ENCODE measurements at places on chromosomes 3 and 15.

GRCh38 chr15:89837134-89837829, 22.6 kb upstream of the ANPEP start:
- no peak for DNase-seq

GRCh38 chr15:42796955-42797782, 60.2 kb upstream of the CDAN1 start:
- DNase-seq, result no peak

DNA sequence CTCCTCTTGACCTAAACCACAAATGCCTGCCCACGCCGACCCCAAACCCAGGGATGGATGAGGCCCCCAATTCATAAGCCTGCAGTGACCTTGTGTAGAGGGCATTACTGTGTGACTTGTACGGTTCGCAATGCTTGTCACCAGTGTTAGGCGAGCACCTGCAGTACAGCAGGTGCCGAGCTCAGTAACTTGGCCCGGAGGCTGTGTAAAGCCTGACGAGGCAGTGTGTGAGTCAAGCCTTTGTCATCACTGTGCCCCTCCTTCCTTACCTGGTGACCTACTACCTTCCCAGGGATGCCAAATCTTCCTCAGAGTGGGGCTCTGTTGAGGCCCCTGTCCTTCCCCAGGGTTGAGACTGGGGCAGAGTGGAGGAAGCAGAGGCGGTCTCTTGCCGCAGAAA, 37.2 kb upstream of the TMEM115 start:
- no peak for DNase-seq

DNA sequence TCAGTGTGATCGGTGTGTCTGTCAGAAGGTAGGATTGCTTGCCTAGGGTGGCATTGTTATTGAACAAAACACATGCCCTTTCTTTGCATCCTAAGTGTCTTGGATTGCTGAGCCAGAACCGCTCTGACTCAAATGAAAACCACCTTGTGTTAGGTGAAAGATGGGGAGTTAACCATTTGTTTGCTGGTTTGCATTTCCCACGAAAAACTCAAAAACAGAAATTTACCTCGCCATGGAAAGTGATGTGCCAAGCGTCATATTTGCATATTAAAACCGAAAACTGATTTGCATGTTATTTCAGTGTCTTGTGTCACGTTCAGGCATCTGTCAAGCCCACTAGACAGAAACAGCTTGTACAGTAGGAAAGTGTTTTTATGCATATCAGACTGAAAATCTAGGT, 474.6 kb upstream of the TPRG1 start:
- DNase-seq, result no peak

DNA sequence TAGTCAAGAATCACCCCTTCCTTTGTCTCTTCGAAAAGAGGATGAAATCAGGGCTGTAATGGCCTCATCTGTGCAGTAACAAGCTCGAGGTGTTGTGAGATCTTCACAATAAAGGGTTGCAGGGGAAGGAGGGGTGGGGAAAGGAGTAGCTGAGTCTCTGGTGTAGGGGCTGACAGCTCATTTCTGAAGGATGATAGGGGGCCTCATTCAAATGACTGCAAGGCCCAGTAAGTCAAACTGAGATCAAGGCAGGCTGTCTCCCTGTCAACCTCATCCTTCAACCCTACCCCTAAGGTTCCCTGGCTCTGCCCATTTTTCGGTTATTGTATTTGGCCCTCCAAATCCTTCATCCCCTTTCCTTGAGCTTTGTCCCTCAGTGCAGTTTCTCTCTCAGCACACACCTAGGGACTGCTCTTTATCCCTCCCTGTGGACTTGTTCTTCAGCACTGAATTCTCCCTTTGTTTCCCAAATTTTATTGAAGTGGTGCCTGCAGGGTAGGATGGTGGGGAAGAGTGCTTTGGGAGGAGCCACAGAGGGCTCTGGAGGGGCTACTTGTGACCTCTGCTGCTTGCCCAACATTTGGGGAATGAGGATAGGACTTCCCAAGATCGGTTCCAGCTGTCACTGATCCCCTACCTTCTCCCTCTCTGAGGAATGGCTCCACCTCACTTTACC, 38.1 kb downstream of the ZNF589 start:
- no peak for DNase-seq

GRCh38 chr3:100263583-100263982, 2.8 kb downstream of the TBC1D23 start:
- no peak for DNase-seq

DNA sequence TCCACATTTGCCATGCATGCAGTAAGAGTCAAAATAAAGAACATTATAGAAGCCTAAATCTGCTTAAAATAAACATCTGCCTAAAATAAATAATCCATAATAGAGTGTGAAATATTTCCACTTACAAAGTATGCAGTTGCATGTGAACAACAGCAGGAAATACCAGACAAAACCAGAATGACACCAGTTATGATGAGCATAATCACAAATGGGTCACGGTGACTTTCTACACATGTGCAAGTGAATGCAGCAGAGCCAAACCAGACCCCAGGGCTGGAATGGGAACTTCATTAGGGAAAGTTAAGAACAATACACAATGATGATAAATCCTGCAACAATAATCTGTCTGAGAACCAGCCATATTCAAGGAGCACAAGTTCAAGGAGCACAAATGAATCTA, 615.5 kb downstream of the ROBO2 start:
- DNase-seq, result no peak

GRCh38 chr15:75076277-75076676, 52.9 kb downstream of the PPCDC start:
- DNase-seq, result no peak

- no peak for DNase-seq
Observed at GRCh38 chr15:101618851-101619614, 33.1 kb downstream of the TM2D3 start.

DNA sequence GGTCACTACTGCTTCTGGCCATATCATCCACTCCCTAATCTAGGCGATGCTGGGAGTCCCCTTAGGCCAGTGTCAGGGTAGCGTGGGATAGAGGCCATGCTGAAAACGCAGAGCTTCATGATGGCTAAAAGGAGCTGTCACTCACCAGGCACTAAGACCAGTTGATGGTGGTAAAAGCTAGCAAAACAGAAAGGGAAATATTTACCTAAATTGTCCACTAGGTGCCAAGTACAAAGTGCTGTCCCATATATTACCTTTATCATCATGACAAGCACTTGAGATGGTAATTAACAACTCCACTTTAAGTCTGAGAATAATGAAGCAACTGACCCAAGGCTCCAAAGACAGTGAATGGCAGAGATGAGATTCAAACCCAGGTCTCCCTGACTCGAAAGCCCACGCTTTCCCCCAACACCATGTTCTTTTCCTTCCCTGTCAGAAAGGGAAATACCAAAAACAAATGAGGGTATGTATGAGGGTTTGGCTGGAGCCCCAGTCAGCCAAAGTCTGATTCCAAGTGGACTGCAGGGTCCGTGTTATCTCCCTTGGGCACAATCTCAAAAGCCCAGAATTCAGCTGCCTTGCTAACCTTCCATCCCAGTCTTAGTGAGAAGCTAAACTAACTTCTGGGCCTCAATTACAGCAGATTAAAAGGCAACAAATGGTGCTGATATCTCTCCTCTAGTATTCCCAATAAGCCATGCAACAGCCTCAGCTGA, 84.7 kb downstream of the RBPMS2 start:
- DNase-seq, result no peak

DNA sequence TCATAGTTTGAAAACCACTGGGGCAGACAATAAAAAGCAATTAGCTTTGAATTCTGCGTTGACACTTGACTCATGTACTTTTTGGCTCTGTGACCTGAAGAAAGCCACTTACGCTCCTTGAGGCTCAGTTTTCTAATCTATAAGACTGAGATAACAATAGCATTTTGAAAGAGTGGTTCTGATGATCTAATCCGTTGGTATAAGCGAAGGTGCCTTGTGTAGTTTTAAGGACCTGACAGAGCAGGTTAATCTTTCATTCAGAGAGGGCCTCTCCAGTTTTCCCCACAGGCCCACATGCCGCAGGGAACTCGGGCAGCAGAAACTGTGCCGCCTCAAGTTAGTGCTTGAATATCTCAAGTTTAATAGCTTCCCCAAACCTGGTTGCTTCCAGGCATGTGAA, 306.0 kb upstream of the GBE1 start:
- DNase-seq, result no peak

GRCh38 chr3:133661454-133662277, at the start of gene TOPBP1:
Gene TOPBP1, minus strand, starts transcription at chr3:133661941. Its CDS starts 814 bp downstream, at chr3:133661127.
- DNase-seq, result no peak

- no peak for DNase-seq
Observed at GRCh38 chr3:42263354-42264346, 2.3 kb downstream of the CCK start.

DNA sequence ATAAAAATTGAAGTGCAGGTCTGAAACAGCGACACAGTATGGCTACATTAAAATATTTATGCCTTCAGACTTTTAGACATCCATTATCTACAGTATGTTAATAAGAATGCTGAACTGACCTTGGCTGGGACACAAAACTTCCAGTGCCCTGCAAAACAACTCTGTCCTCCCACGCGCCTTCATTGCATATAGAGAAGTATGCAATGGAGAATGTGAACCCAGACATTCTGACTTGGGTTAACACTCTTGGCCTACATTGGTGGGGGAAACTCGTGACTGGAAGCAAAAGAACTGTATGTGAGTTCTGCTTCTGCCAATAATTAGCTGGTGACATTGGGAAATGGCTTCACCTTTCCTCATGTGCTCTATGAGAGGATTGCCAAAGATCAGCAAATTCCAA, 110.5 kb upstream of the SLC24A5 start:
- DNase-seq, result no peak

DNA sequence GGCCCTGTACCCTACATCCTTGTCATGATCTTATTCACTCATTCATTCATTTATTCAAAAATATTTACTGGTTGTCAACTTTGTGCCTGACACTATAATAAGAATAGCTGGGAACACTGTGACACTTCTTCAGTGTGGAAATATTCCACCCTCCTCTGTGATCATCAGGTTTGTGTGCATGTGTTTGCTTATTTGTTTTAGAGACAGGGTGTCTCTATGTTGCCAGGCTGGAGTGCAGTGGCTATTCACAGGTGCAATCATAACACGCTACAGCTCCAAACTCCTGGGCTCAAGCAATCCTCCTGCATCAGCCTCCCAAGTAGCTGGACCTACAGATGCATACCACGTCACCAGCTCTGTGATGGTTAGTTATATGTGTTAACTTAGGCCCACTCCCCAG, 50.0 kb upstream of the PLCL2 start:
- no peak for DNase-seq

DNA sequence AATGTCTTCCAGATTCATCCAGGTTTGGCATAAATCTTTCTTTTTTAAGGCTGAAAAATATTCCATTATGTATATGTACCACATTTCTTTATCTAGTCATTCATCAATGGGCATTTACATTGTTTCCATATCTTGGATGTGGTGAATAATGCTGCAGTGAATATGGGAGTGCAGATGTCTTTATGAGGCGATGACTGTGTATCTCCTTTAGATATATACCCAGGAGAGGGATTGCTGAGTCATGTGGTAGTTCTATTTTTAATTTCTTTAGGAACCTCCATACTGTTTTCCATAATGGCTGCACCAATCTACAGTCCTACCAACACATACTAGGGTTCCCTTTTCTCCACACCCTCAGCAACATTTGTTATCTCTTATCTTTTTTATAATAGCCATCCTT, 96.3 kb downstream of the LRRC28 start:
- no peak for DNase-seq

- DNase-seq, result no peak
Observed at GRCh38 chr15:67120839-67121643, 55.6 kb downstream of the SMAD3 start.

DNA sequence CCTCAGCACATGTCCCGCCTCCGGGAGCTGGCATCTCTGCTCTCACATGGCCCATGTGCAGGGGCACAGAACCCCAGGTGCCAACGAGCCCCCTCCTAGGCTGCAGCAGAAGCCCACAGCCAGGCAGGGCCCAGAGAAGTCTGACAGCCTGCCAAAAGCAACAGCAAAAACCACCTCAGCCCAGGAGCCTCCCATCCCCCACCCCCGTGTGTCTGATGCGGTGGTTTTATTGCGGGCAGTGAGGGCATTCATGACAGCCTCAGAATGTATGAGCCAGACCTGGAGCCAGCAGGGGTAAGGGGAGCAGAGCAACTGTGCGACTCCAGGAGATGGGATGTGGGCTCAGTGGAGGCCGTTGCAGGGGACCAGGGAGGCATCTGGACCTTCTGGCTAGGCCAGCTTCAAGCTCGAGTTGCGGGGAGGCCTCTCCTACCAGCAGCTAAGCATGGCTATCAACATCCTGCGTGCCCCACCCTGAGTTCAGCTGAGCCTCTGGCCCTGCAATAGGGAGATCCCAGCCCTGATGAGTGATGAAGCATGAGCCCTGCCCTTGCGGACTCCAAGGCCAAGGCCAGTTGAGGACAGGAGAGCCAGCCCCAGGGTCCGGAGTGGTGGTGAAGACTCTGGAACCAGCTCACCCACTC, 52.5 kb downstream of the CYP11A1 start:
- no peak for DNase-seq

DNA sequence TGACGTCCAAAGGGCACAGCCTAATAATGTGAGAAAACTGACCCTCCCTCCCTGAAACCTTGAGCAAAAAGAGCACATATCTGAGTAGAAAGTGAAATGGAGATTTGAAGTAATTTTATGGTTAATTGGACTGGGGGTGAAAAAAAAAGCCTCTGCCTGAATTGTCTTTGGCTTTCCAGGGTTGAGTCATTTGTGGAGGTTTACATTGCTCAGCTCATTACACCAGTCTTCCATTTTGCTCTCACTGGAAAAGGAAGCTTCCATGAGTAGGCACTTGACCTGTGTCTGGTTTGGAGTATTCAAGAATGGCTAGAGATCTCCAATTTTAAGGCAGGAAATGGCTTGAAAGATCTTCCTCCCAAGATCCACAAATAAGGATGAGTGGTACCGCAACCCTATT, 273.9 kb downstream of the PDCD6IP start:
- DNase-seq, result no peak

DNA sequence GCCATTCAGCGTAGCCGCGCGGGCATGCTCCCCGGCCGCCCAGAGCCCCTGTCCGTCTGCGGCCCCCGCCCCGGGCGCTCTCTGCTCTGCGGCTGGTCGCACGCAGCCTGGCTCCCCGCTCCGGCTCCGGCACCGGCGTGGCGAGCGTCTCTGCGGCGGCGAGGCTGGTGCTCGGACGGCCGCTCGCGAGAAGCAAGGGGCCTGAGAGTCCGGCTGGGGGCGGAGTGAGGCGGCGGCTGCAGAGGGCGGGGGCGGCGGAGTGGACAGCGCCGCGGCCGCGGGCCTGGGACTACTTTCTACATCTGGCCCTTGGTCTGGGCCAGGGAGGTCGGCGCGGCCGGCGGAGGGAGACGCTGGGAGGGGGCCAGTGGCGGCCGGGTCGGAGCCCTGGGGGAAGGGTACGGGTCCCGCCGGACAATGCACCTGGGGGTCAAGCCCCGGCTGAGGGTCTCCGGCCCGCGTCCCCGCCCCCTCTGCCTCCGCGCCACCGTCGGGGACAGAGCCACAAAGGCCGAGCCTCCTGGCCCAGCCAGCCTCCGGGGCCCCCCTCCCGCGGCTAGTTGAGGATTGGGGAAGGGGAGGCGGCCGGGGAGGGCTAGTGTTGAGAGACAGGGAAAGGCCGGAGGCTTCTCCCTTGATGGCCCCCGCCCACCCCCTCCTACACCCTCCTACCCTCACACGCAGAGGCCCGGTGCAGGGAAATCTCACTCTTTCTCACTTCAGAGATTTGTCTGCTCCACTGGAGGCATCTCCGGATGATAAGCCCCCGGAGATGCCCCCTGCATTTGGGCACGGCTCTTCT, at the start of gene PRTG:
Gene PRTG (minus strand): TSS at position 226 of the 802 bp plus-strand sequence. CDS start 221 bp downstream, at position 5.
- no peak for DNase-seq

GRCh38 chr3:156620260-156620659, 54.1 kb upstream of the TIPARP start:
- no peak for DNase-seq

GRCh38 chr15:92463826-92464225, 70.1 kb downstream of the ST8SIA2 start:
- DNase-seq, result no peak

All from SK-N-MC (cell line).